ENCODE measurements at places on chromosomes 13 and 19.

- DNase-seq: no peak
Observed at GRCh38 chr19:38266981-38267597, 2.7 kb downstream of the SPINT2 start.

DNA sequence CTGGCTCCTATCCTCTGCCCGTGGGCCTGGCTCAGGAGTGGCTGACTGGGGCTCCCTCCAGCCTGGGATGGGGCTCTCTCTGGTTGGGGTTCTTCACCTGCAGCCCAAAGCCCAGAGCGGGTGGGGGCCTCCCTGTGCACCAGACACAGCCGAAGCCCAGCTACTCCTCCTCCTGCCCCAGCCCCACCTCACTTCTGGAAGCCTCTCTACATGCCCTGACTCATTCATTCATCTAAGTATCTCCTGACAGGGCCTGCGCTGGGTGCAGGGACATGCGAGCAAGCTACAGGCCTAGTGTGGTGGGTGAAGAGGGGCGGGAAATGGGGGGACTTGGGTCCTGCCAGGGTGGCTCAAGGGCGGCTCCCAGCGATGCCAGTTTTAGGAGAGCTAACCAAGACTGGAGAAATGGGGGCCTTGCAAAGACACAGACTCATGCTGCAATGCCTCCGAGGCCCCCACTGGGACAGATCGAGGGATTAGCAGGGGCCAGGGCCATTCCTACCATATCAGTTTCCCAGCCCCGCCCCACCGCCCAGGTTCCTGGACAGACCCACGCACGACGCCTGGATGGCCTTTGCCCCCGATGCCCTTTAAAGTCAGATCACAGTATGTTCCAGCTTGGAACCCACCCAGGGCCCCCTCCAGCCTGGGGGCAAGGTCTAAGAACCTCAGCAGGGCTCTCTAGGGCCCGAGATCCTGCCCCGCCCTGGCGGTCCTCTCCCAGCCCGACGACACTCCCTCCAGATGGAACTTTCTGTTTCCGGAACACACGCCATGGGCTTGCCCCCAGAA lies 12.6 kb downstream of the LSM4 start:
- DNase-seq: no peak

GRCh38 chr13:92362717-92363116 lies 863.9 kb upstream of the GPC6 start:
- DNase-seq: no peak

DNA sequence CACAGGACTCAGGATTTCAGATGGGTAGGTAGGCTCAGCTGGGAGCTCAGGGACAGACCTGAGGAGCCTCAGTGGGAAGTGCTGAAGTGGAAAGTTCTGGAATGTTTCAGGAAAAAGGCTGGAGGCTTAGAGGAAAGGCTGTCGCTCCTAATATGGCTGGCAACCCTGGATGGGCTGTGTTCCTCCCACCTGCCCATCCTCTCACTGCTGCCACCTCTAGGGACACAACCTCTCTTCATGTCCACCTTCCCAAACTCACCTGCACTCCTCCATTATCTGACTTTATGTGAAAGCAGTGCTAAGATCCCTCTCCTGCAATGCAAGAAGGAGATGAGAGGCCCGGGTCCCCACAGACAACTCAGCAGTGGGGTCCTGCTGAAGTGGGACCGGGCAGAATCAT lies 5.8 kb upstream of the CEACAM21 start:
- DNase-seq: no peak

DNA sequence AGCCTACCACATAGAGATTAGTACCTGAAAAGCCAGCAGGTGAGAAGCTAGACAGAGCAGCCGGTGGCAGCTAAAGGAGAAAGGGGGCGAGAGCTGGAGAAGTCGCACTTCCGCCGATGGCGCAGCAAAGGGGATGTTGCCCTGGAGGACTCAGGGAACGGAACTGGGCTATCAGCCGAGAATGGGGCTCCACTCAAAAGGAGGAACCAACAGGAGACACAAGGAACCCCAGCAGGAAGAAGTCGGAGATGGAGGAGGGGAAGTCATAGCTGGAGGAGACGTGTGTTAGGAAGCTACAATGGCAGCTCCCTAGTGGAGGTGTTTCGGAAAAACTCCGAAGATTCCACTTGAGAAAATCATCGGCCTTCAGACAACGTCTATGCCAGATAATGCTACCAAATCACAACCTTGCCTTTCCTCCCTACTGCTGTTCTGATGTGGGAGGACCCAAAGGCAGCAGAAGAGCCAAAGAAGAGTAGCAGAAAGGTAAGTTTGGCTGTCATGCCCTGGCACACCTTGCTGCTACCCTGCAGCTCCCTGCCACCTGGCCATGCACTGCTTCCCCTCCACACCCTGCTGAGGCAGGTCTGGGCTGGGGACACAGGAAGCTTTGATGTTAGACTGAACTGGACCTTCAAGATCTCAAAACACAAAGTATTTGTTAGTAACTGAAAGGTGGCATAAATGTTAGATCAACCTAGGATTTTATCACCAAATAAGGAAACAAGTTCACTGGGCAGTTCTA lies 127.9 kb downstream of the DLEU7 start:
- DNase-seq: no peak

GRCh38 chr19:4319067-4319718 lies 14.8 kb downstream of the FSD1 start:
- DNase-seq: no peak

DNA sequence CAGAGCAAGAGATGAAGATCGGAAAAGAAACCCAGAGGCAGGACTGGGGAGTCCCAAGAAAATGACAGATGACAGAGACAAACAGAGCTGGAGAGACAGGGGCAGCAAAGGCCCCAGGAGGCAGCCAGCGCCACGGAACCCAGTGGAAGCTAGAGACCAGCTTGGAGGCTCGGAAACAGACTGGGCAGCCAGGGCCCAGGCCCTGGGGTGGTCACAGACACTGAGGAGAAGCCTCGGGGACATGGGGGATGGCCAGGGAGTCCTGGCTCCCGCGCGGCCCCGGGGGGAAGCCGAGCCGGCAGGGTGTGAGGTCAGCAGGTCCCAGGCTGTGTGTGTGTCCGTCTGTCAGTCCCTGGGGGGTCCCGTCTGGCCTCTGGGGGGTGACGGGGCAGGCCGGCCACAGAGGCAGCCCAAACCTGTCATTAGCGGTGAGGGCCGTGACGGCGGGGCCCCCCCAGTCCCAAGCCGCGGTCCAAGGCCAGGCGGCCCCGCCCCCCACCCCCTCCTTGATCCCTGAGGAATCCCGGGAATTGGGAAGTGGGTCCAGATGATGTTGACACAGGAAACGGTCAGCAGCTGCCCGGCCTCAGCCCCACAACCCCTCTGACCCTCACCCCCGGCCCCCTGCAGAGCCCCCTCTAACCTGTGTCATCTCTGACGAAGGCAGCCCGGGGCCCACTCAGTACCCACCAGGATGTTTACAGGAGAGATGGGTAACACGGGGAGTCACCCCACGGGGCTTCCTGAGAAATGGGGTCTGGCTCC lies 2.5 kb upstream of the TMEM190 start:
- no peak for DNase-seq

DNA sequence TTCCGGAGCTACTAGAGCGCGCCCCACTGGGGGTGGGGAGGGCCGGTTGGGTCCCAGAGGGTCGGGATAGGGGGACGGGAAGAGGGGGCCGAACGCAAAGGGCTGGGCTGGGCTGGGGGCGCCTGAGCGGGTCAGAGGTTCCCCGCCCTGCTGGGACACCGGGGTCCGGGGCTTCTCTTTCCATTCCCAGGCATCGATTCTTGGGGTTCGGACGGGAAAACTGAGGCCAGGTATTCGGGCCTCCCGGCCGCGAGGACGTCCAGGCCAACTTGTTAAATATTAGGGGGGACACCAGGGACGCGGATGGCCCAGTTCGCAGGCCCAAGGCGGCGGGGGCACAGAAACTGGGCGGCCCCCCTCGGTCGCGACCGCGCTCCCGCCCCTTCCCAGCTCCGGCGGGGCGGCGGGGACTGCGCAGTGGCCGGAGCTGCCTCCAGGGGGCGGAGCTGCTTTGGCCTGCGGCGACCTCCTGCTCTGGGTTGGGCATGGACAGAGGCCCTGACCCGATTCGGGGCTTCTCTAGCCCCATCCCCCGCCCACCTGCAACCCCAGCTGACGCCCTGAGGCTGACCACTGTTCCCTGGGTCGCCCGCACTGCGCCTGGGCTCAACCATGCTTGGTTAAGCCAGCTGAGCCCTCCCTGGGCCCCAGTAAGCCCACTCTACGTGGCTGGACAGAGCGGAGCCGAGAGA lies 1.2 kb upstream of the KLF16 start:
- DNase-seq: peak; percentile 83

DNA sequence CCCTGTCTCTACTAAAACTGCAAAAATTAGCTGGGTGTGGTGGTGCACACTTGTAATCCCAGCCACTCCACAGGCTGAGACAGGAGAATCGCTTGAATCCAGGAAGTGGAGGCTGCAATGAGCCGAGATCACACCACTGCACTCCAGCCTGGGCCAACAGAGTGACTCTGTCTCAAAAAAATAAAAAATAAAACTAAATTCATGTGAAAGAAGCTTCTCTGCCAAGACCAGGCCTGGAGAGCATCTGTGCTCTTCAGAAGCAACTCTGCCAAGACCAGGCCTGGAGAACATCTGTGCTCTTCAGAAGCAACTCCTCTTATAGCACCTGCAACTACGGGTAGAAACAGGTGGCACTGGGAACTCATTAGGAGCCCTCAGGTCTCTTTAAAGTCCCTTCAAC lies 37.7 kb downstream of the CRYL1 start:
- DNase-seq: no peak

- DNase-seq: peak; percentile 76
Observed at GRCh38 chr19:2083174-2083854, 12.8 kb downstream of the MOB3A start.

DNA sequence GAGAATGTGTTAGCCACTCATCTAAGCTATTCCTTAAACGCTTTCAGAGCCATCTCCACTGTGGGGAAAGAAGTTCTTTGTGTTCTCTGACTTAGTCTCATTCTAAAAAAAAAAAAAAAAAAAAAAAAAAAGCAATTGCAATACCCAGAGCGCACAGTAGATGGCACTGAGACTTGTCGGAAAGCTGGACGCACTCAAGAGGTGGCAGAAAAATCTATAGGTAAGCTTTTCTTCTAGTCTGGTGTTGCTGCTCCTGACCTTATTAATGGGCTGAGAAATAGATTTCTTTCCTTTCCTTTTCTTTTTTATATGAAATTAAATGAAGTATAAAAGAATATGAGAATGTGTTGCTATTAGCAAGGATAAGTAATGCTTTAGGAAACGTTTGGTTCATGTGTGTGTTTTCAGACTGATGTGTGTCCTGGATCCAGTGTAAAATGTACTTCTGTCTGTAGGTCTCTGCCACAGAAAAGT lies 4.7 kb upstream of the GJB2 start:
- no peak for DNase-seq

All from activated T-cell treated with anti-CD3 and anti-CD28 coated beads, Interleukin-2, amount 50 U/mL, for 24 hours (primary cell).